ENCODE measurements at places on chromosomes 4 and X.

GRCh38 chrX:16155581-16156096, 11.6 kb upstream of the MAGEB17 start:
- DNase-seq: no peak

DNA sequence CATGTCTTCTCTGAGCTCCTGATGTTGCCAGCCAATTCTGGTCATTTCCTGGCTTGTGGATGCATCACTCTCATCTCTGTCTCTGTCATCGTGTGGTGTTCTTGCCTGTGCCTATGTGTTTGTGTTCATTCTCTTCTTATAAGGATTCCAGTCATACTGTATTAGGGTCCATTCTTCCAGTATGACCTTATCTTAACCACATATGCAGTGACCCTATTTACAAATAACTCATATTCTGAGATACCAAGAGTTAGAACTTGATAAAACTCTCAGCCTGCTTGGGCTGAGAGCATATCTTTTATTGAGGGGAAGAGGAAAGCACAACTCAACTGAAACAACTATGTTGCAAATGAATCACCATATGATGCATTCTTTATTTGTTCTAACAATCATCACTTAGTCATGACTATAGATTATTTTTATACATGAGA, 189.0 kb upstream of the ANXA10 start:
- no peak for DNase-seq

DNA sequence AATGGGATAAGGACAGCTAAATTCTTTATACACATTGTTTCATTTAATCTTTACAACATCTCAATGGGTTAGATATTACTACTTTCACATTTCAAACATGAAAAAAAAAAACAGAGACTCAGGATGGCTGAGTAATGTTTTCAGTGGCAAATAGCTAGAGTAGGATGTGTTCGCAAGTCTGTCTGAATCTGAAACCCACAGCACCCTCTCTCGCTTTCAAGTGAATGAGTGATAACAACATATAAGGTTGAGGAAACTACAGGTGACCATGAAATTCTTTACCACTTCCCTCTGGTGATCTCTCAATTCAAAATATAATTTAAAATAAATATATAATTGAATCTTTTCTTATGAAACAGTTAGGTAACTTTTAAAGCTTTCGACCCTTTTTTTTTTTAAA, 162.6 kb downstream of the PRR32 start:
- DNase-seq: no peak

DNA sequence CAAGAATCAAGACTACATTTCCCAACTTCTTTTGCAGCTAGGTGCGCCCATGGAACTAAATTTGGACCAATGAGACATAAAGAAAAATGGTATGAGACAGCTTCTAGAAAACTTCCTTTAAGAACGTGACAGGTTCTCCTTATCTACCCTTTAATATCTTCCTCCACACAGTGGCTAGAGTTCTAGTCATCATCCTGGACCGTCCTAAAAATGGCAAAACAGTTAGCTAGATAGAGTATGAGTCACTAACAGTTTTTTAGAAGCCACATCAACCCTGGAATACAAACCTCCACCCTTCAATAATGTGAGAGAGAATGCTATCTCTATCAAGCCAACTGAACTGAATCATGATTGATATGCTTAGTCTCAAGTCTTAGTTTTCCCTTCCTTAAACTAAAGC, 267.9 kb upstream of the SLC7A11 start:
- no peak for DNase-seq

- no peak for DNase-seq
Measured at GRCh38 chr4:174867903-174868302, 38.9 kb upstream of the GLRA3 start.

DNA sequence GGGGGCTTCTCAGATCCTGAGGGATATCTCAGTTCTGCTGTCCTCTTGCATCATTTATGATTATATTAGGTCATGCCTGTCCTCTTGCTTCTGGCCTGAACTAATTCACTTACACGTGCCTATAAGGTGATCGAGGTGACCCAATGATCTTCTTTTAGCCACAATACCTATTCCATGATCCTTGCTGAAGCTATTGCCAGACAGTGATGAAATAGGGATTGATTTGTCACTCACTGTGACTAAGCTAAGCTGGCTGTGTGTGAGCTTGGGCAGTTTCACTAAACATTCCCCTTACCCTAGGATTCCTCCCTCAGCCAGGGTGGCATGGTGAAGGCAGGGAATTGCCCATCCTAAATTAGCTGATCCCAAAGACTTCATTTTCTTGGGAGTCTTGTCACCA, 19.0 kb downstream of the HADH start:
- no peak for DNase-seq

- no peak for DNase-seq
Measured at GRCh38 chr4:39263895-39264294, 81.6 kb downstream of the WDR19 start.

DNA sequence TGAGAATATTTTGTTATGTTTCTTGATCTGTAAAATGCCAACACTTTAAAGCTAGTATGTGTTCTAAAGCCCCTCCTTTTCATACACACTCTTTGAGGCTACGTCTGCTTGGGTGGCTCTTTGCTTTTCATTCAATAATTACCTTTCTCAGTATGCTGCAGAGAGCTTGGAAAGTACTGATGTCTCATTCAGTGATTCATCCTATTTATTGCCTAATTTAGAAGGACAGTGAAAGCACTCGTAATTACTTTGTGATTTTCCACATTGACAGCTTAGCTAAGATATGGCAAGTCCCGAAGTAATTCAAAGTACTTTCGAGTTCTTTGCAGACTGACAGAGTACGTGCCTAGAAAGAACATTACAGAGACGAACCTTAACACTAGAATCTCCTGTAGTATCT, 57.2 kb downstream of the BMP15 start:
- no peak for DNase-seq

- no peak for DNase-seq
Measured at GRCh38 chr4:141036786-141037185, 96.5 kb downstream of the RNF150 start.

DNA sequence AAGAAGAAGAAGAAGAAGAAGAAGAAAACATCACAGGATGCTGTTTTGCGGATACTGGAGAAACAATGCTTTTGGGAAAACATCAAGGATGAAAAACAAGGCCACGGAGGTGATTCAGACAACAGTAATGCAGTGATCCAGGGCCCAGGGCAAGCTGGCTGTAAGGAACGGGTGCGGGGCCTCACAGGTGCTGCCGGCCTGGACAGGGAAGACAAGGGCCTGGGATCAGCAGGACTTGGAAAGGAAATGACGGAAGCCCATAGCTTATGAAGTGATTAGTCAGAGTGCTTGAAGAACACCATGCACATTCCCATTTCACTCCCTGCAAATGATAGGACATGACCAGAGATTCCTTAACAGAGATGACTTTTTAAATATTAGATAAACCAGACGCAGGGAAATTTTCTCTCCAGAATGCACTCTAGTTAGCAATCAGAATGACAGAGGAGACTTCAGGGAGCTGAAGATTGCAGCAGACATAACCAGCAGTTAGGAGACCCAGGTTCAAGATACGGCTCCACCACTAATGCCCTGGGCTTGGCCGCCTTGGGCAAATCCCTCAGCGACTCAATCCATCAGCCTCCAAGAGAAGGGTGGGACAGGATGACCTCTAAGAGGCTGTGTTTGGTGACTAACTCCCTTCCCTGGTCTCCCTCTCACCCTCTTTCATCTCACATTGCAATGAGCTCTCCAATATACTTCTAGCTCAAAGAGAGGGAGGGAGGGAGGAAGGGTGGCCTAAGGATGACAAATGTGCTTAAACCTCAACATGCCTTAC, 54.1 kb downstream of the APBB2 start:
- DNase-seq: no peak

DNA sequence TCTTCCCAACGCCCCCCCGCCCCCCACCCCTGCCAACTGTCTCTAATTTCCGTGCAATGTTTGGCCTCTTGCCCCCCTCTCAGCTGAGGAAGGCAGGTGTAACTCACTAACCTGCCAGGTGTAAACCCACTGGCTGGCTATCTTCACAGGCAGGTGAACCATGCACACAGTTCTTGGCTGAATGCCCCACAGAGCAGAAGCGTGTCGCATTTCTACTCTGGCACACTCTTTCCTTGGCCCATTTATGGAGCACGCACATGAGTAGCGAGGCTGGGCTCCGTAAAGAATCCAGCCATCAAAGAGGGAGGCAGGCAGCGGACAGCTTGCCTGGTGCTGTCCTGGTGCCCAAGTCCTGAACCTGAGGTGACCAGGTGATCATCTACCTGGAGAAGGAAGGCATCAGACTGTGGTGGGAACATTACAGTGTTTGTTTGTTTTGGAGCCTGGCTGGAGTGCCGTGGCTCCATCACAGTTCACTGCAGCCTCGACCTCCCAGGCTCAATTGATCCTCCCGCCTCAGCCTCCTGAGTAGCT, 39.2 kb upstream of the CRMP1 start:
- peak; percentile 41 for DNase-seq

DNA sequence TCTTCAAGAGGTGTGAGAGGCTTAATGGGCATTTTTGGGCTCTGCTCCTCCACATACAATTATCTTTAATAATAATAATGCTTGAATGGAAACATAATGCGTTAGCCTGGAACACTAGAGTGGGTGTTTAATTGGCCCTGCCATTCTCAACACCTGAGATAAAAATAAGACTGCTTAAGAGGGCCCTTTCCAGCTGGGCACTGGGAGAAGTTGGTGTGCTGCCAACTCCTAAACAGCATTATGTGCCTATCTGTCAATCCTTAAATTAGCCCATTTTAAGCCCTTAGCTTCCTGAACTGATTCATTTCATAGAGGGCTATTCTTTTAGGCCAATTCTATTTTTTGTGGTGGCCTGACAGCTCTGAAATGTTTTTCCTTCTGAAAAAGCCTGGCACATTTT, 211.1 kb upstream of the ZIC3 start:
- no peak for DNase-seq

- no peak for DNase-seq
Measured at GRCh38 chrX:40248822-40249221, 151.1 kb upstream of the BCOR start.

- no peak for DNase-seq
Measured at GRCh38 chr4:61860376-61860775, 660.2 kb downstream of the ADGRL3 start.

- DNase-seq: no peak
Measured at GRCh38 chr4:114866901-114867670, 246.3 kb downstream of the NDST4 start.

GRCh38 chr4:38136604-38137003, 176.4 kb downstream of the PTTG2 start:
- no peak for DNase-seq

DNA sequence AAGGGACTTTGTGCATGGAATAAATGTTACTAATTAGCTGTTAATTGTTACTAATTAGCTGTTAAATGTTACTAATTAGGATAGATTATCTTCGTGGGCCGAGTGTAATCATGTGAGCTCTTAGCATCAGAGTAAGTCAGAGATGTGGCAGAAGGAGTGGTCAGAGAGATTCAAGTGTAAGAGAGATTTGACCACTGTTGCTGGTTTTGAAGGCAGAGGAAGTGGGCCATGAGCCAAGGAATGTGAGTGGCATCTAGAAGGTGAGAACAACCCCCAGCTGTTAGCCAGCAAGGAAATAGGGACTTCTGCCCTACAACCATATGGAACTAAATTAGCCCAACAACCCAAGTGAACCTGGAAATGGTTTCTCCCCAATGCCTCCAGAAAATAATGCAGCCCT, 28.2 kb downstream of the ODAPH start:
- DNase-seq: no peak

DNA sequence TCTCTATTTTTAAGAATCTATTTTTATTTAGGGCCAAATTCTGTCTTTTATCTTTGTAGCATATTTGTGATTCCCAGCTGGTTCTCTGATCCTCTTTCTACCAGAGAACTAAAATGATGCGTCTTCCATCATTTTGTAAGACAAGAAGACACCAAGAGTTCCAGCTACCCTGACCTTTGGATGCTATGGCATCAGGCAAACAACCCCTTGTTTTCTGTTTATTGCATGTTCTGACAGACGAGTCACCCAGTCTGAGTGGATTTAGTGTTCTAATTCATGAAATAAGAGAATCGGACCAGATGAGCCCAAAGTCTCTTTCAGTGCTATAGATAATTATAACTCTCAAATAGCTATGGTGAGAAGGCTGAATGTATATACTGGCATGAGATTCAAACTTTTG, 69.7 kb downstream of the ZFYVE28 start:
- no peak for DNase-seq

- DNase-seq: no peak
Measured at GRCh38 chr4:946103-946450, 13.8 kb downstream of the TMEM175 start.

DNA sequence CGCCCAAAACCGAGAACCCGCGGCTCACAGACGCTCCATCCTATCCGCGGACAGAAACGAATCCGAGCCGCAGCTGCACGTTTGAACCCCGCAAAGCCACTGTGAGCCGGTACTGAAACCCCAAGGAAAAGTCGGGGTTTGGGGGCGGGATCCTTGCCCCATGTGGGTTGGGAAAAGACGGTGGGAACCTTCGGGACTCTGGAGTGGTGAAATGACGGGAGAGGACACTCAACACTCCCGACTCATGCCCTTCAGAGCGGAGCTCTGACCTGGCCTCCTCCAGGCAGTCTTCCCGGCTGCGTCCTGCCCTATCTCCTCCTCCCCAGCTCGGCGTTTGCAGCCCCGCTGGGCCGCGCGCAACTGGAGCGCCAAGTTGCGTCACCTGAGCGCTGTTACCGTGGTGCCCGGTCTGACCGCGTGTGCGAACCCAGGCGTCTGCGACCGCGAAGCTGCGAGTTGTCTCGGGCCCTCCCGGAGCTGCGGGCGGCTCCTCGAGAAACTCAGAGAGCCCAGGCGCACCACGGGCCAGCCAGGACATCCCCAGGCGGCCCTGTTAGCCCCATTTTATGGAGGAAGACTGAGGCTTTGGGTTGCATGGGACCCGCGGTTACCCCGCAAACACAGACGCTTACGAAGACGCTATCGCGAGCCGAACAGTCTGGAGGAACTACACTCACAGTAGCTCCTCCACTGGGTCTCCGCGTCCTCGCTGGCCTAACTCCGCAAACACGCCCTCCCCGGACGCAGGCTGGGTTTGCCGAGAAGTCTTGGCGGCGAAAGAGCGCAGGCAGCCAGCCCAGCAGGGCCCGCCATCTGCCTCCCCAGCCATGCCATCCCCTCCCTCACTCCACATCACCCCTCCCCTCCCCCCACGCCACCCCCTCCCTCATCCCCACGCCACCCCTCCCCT, 20.3 kb upstream of the HMX1 start:
- no peak for DNase-seq

DNA sequence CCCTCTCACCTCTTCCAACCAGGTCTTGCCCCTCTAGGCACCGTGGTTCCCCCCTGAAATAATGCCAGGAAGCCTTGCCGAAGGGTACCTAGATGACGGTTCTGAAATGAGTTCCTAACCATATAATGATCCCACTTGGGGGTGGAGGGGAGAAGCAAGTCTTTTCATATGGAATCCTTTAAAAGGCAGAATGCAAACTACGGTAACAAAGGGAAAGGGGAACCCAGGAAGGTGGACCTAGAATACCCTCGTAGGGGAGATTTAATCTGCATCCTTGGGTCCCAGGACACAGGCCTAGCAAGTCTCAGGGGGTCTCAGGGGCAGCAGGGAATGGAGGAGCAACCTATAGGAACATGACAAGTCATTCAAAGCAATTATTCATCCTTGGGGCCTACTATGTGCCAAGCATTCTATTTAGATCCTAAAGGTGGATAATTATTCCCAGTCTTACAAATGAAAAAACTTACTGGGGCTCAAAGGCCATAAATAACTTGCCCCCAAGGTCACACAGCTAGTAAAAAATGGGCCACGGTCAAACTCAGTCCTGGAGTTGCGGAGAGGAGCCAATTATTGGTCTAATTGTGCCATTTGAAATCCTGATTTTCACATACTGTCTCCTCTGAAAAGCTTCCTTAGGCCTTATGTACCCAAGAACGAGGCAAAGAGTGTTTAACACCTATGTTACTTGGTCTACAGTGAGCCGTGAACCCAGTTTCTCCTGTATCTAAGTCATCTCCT, 8.8 kb downstream of the BCOR start:
- no peak for DNase-seq

Data from mesenteric fat pad (tissue), 1 donor.